ENCODE measurements at places on chromosomes 2 and 18.

DNA sequence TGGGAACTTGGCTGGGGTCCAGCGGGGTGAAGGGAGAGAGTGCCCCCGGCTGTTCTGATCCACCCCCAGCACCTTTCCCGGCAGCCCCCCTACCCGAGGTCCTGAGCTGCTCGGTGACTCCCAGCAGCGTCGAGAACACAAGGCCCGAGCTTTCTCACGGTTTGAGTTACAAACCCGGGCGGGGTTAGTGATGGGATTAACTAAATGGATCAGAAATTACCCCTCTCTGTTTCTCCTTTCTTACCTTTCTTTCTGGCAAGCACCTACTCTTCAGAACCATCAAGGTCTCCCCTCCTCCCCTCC is 139.4 kb upstream of the GPC1 start:
- peaks cover 2% of the 10 kb centered on the region for H3K4me1 ChIP-seq
- DNase-seq, result no peak
- peaks cover 11% of the 10 kb centered on the region for H3K27me3 ChIP-seq
- H3K36me3 ChIP-seq, result no peaks in the 10 kb centered on the region
- H3K4me3 ChIP-seq, result no peak overlapping the region
- H3K27ac ChIP-seq, result no peak overlapping the region

GRCh38 chr2:55162284-55163006 is 69.6 kb downstream of the CLHC1 start:
- H3K36me3 ChIP-seq, result no peaks in the 10 kb centered on the region
- DNase-seq, result no peak
- H3K27me3 ChIP-seq, result no peaks in the 10 kb centered on the region
- peaks cover 74% of the 10 kb centered on the region for H3K4me1 ChIP-seq
- H3K27ac ChIP-seq, result peak overlapping the region; percentile 93

GRCh38 chr18:77164763-77165485 is 32.3 kb upstream of the MBP start:
- H3K4me3 ChIP-seq, result no peak overlapping the region
- H3K4me1 ChIP-seq, result peaks cover 6% of the 10 kb centered on the region
- no peak overlapping the region for H3K27ac ChIP-seq
- peaks cover 54% of the 10 kb centered on the region for H3K27me3 ChIP-seq
- no peak for DNase-seq
- H3K36me3 ChIP-seq, result no peaks in the 10 kb centered on the region

- H3K27me3 ChIP-seq, result peaks cover 9% of the 10 kb centered on the region
- H3K4me1 ChIP-seq, result peaks cover 2% of the 10 kb centered on the region
- no peaks in the 10 kb centered on the region for H3K36me3 ChIP-seq
- H3K27ac ChIP-seq, result no peak overlapping the region
Measured at GRCh38 chr2:203730076-203730729, 23.8 kb downstream of the CD28 start.

GRCh38 chr2:23114299-23114698 is 270.7 kb upstream of the KLHL29 start:
- no peak for DNase-seq
- H3K4me3 ChIP-seq, result no peak overlapping the region
- no peaks in the 10 kb centered on the region for H3K4me1 ChIP-seq
- H3K36me3 ChIP-seq, result no peaks in the 10 kb centered on the region

- H3K36me3 ChIP-seq, result no peaks in the 10 kb centered on the region
- H3K27me3 ChIP-seq, result peaks cover 16% of the 10 kb centered on the region
- H3K27ac ChIP-seq, result no peak overlapping the region
- peaks cover 2% of the 10 kb centered on the region for H3K4me1 ChIP-seq
- H3K4me3 ChIP-seq, result no peak overlapping the region
Measured at GRCh38 chr2:392926-393280, 105.0 kb upstream of the ALKAL2 start.

- no peak for DNase-seq
- no peak overlapping the region for H3K27ac ChIP-seq
Measured at GRCh38 chr2:168998609-168999211, 32.4 kb downstream of the ABCB11 start.

GRCh38 chr2:206443735-206444527 is 599 bp downstream of the ADAM23 start:
- H3K4me3 ChIP-seq, result peak overlapping the region; percentile 88
- peak overlapping the region; percentile 90 for H3K27ac ChIP-seq
- H3K36me3 ChIP-seq, result no peaks in the 10 kb centered on the region
- H3K4me1 ChIP-seq, result peaks cover 34% of the 10 kb centered on the region
- H3K27me3 ChIP-seq, result peaks cover 57% of the 10 kb centered on the region

DNA sequence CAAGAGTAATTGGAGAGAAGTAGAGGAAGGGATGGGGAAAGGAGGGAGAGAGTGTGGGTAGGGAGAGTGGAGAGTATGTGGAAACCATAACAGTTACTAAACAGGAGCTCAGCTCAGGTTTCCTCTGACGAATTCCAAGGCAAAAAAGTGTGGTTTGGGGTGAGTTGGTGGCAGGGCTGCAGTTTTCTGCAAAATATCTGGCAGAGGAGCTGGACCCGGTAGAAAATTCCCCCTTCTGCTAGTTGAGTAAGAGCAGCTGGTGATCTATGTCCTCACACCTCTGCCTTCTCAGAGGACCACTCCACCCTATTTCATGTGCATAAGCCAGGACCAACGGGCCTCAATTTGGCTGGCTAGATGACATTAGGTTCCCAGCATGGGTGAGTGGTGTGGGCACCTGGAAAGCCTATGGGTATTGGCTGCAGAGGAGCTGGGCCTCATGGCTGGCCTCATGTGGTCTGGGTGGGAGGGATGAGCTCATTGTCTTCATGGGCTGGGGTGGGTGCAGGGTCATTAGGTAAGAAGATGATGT is 13.2 kb downstream of the NRP2 start:
- H3K36me3 ChIP-seq, result no peaks in the 10 kb centered on the region
- no peak overlapping the region for H3K27ac ChIP-seq
- H3K27me3 ChIP-seq, result peaks cover 51% of the 10 kb centered on the region
- DNase-seq, result no peak
- H3K4me3 ChIP-seq, result no peak overlapping the region

- H3K27me3 ChIP-seq, result peaks cover 9% of the 10 kb centered on the region
- no peaks in the 10 kb centered on the region for H3K4me1 ChIP-seq
- H3K36me3 ChIP-seq, result peaks cover 2% of the 10 kb centered on the region
- H3K4me3 ChIP-seq, result no peak overlapping the region
- H3K27ac ChIP-seq, result no peak overlapping the region
Measured at GRCh38 chr2:207515671-207516070, 14.1 kb upstream of the CREB1 start.

GRCh38 chr18:49944663-49945062 is 131.3 kb upstream of the ACAA2 start:
- no peak overlapping the region for H3K4me3 ChIP-seq
- H3K36me3 ChIP-seq, result peaks cover 4% of the 10 kb centered on the region
- no peaks in the 10 kb centered on the region for H3K27me3 ChIP-seq
- no peak for DNase-seq
- H3K27ac ChIP-seq, result no peak overlapping the region
- peaks cover 5% of the 10 kb centered on the region for H3K4me1 ChIP-seq

DNA sequence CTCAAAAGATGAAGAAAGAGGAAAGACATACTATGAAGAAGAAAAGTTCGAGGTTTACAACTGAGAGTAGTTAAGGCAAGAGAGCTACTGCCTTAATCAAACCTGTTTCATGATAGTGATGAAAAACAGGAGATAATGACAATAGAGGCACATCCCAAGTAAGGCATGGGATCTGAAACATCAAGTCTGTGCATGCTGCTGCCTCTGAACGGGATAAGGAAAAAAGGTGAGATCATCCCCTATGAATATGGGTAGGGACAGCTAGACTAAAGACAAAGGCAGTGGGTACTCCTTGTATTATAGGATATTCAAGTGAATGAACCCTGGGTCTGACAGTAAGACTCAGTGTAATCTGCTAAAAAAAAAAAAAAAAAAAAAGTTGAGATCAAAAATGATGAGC is 3.0 kb downstream of the EXOC6B start:
- peaks cover 11% of the 10 kb centered on the region for H3K36me3 ChIP-seq
- H3K27me3 ChIP-seq, result no peaks in the 10 kb centered on the region
- no peak overlapping the region for H3K27ac ChIP-seq
- peak overlapping the region; percentile 3 for H3K4me3 ChIP-seq
- DNase-seq, result no peak

DNA sequence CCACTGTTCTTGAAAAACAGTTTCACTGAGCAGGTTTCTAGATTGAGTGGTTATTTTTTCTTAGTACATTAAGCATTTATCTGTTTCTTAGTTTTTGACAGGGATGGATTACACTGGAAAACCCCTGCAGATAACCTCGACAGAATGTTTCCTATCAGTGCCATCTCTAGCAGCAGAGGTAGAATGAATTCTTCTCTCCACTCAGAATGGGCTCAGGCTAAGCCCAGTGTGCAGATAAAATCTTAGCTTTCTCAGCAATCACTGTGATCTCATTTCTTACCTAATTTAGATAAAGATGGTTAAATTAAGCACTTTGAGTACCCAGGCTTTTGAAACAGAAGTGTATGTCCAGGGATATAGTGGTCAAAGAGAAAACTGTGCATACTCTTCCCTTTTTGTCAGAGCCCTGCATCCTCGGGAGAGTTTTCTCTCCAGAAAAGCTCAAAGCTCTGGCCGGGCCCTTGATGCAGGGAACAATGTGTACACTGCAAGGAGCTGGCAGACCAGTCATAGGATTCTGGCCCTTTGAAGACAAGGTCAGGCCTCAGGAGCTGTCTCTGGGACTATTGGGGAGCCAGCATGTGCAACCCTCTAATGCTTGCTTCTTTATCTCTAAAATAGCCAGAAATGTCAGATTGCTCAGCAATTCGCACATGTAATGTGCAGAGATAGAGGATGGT is 10.6 kb upstream of the AKAIN1 start:
- peaks cover 4% of the 10 kb centered on the region for H3K27me3 ChIP-seq
- H3K27ac ChIP-seq, result no peak overlapping the region
- no peaks in the 10 kb centered on the region for H3K36me3 ChIP-seq
- no peak overlapping the region for H3K4me3 ChIP-seq

All from progenitor cell of endocrine pancreas (in vitro differentiated cells).